Cerebellar nuclear complex (tissue), 1 donor: ENCODE measurements at places on chromosomes 13 and 19.
A peak's percentile ranks its signal among the peaks of the same experiment; 100 is the strongest.

GRCh38 chr19:12796146-12797071 lies 5.1 kb downstream of the JUNB start:
- peak; percentile 64 for DNase-seq

- DNase-seq, result no peak
These were observed 87.1 kb downstream of the ZNF486 start for GRCh38 chr19:20254121-20254520.

DNA sequence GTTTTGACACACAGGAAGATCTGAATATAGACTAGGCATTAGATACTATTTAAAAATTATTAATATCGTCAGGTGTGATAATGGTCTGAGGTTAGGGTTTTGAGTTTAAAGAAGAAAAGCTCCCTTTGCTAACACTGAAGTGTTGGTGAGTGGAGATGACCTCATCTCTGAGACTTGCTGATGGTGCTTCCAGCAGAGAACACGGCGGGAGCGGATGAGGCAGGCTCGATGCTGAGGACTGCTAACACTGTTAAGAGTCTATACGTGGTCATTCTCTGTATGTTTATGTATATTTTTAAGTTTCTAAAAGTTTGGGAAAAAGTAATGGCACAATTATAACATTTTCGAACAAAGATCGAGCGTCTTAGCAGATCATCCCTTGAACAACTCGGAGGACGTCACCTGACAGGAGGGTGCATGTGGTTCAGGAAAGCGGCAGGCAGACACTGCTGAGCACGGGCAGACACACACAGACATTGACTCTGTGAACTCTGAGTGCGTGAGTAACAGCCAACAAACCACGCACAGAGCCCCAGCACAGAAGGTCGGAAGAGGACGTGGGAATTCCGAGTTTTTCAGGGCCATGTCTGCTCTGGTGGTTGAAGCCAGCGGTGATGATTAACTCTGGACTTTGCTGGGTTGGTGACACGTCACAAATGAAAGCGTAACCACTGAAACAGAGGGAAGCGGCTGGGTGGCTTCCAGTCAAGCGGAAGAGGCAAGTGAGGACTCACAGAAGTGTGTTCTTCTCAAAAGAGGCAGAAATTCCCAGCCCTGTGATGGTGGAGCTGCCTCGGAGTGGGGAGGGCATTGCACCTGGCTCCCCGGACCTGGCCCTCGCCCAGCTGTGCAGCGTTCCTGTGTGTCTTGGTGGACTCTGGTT lies 91.9 kb upstream of the TEX29 start:
- DNase-seq, result no peak

- DNase-seq, result no peak
These were observed 619.0 kb downstream of the KCTD12 start for GRCh38 chr13:76267216-76267615.

DNA sequence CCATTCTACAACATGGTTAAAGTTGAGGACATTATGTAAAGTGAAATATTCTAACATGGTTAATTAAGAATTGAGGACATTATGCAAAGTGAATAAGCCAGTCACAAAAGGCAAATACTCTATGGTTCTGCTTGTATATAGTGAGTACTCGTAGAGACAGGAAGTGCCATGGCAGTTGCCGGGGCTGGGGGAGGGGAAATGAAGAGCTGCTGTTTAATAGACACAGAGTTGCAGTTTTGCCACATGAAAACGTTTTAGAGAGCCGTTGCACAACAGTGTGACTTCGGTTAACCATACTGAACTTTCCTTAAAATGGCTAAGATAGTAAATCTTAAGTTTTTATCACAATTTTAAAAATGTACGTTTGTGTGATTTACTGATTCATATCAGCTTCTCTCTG lies 176.9 kb downstream of the SHISA2 start:
- DNase-seq, result no peak

GRCh38 chr13:46039411-46040182 lies 12.9 kb downstream of the ZC3H13 start:
- no peak for DNase-seq

- no peak for DNase-seq
These were observed 2641.8 kb upstream of the PCDH20 start for GRCh38 chr13:64057372-64058020.

DNA sequence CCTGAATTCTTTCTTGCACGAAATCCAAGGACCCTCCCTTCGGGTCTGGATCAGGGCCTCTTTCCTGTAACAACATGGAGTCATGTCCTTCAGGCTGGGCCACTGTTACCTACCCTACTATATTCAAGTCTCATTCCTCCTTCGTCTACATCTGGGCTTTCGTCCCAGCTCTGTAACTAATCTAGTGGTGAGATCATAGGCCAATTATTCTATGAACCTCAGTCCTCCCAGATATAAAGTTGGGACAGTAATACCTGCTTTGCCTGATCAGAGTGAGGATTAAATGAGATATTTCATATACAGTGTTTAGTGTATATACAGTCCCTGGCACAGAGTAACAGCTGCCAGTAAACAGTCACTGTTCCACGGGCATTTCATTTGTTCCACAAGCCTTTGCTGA lies 48.3 kb upstream of the ATP12A start:
- DNase-seq, result no peak

GRCh38 chr13:41756198-41756880 lies 204.6 kb downstream of the VWA8 start:
- no peak for DNase-seq

- DNase-seq, result no peak
These were observed 10.3 kb downstream of the CELF5 start for GRCh38 chr19:3234800-3235199.

DNA sequence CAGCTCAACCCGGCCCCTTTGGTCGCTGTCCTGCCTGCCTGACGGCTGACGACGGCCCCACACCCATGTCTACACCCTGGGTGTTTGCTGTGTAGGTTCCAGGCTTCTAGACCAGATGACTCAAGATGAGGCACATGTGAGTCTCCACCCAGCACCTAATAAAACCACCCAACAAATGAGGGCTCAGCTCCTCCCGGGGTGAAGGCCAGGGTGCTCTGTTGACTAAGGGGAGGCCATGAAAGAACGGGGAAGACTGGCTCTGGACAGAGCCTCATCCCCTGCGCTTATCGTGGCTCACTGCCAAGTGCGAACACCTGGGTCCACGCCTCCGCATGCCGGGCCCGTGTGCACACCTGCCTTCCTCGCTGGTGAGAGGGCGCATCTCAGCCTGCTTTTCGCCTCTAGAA lies 39.6 kb downstream of the COL4A2 start:
- no peak for DNase-seq

GRCh38 chr13:27833206-27833605 lies 40.9 kb downstream of the GSX1 start:
- no peak for DNase-seq

DNA sequence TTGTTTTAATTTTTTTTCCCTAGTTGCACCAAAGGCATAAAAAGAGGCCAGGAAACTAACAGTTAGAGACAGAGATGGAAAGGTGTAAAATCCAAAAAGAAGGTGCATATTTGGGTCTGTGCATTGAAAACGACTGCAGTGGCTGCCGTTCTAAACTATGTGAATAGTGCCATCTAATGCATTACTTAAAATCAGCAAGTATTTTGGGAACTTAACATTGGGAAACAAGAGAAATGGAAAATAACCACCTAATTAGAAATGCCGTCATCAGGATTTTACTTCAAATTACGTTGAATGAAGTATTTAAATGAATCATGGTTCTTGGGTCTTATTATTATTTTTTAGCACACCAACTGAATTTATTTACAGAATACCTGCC lies 189.5 kb upstream of the MIR17HG start:
- DNase-seq, result no peak

GRCh38 chr13:71087006-71087405 lies 780.0 kb downstream of the DACH1 start:
- no peak for DNase-seq

DNA sequence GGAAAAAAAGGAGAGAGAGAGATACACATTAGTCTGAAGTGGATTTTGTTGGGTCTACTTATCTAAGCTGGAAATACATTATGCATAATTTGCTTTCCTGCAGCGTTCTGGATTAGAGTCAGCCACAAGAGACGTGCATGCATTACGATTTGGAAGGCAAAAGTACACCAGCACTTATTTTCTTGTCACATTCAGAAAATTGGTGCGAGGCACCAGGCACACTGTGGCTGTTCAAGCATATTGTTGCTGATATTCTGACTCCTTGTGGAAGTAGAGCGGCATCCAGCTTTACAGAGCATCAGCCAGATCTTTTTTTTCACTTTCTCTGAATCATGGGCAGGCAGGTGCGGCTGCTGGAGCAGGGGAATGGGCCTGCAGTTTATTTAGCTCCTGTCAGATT lies 905.6 kb upstream of the SPRY2 start:
- no peak for DNase-seq

GRCh38 chr19:31312677-31313244 lies 36.5 kb downstream of the TSHZ3 start:
- DNase-seq, result no peak

- DNase-seq, result no peak
These were observed 353.3 kb upstream of the HTR2A start for GRCh38 chr13:47250146-47250545.

GRCh38 chr19:3369337-3370213 lies 3.2 kb downstream of the NFIC start:
- no peak for DNase-seq

DNA sequence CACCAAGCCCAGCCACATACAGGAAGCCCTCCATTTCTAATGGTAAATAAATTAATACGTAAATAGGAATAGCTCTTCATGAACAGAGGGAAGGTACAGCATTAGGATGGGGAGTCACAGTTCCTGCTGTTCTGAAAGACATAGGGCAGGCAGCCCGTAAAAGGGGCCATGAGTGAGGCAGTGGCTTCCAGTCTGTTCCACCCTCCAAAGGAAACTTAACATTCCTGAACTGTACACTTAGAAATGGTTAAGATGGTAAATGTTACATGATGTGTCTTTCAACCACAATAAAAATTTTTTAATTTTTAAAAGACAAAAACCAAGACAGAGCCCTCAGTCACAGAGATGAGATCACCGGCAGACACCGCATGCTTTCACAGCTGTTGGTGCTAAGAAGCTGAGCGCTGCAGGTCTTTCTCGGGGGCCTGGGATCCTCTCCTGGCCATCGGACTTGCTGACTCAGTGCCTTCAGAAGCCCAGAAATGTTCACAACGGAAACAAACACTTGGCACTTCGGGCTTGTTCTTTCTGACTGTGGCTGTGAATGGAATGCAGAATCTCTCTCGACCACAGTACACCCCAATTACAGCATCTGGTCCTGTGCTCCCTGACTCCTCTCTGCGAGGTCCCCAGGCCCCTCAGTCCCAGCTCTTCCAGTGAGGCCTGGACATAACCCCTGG lies 36.4 kb downstream of the EPS15L1 start:
- DNase-seq, result no peak

DNA sequence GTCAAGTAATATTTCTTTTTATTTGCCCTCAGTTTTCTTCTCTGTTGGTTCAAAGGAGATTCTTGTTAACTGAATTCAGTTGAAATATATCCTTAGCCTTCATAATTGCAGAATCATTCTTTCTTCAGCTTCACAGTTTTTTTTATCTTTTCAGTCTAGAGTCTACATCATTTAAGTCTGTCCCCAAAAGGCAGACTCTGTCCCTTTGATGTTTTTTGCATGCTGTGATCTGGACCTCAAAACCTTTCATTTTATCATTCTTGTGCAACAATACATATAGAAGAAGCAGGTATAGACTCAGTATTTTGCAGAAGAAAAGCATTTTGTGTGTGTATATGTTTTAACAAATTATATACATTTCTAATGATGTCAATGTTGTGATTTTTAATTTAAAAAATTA lies 734.8 kb upstream of the GPC6 start:
- DNase-seq, result no peak

GRCh38 chr13:73290844-73291243 lies 232.0 kb downstream of the KLF5 start:
- DNase-seq, result no peak

DNA sequence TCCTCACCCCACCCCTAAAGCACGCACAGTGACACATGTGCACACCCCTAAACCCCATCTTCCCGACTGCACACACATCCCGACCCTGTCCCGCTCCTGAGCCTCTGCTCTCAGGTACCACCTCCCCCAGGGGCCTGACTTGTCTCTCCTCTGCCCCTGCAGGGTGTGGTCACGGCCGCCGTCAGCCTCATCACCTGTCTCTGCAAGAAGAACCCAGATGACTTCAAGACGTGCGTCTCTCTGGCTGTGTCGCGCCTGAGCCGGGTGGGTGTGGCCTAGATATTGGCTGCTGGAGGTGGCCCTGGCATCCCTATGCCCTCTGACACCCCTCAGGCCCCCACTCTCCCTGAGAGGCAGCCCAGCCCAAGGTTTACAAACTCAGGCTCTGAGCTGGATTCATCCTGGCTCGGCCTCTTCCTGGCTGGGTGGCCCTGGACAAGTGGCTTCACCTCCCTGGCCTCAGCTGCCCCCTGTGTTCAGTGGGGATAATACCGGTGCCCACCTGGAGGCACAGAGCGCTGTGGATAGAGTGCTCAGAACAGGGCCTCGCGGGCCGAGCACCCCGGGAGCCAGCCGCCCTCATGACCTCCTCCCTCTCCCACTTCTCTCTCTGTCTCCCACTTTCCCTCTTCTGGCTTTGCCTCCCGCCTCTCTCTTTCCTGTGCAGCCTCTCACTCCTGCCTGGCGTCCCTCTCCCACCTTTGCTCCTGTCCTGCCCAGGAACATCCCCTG lies 20.1 kb downstream of the FUZ start:
- DNase-seq, result no peak

DNA sequence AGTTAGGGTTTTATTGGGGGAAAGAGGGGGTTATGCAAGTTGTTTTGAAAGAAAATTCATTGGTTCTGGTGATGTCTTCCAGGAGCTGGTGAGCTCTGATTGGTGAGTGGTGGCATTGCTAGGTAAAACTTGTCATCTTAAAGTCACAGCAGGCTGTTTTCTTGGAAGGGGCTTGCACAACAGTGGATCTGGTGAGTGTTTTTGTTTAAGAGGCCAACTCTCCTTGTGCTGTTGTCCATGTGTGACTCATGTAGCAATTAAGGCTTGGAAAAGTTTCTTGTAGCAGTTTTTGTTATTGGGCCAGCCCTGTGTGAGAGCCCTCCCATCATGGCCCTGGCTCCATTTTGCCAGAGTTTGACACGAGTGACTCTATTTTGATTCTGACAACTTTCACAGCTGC lies 109.4 kb downstream of the RFC3 start:
- no peak for DNase-seq

DNA sequence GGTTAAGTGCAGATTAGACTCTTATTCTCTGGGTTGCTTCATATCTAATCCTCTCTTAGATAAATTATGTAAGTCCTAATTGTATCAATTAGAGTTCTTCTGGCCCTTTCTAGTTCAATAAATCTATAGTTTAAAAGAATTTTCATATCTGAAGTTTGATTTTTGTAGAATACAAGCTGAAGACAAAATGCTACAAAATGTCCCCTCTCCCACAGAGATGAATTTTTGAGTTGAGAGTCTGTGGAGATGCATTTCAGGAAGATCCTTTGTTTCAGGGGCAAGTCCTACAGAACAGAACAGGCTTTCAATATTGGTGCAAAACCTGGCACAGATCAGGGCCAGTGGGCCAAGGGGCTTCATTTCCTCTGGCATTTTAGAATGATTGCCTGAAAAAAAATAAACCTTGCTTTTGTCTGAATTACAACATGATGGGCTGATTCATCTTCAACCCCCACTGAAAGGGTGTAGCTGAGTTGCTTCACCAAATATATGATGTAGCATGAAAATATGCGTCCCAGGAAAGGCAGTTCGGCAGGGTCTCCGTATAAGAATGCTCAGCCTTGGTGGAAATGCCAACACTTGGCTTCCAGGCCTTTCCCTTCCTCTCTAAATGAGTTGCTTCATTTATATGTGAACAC lies 6.4 kb upstream of the IPO5 start:
- no peak for DNase-seq
